ENCODE measurements at places on chromosomes 1 and 21.

DNA sequence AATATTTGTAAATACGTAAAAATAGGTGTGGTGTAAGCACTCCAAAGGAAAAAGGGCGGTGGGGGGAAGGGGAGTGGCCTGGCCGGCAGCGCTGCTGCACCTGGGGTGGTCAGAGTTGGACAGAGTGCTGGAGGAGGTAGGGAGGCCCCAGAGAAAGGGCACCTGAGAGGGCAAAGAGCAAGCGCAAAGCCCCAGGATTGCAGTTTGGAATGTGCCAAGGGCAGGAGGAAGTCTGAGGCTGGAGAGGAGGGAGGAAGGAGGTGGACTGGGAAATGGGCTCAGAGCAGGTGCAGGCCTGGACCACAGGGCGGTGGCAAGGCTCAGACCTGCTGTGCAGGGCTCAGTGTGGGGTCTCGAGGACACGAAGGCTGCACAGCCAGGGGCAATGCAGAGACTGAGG lies 30.6 kb downstream of the LDLRAP1 start:
- DNase-seq, result no peak

DNA sequence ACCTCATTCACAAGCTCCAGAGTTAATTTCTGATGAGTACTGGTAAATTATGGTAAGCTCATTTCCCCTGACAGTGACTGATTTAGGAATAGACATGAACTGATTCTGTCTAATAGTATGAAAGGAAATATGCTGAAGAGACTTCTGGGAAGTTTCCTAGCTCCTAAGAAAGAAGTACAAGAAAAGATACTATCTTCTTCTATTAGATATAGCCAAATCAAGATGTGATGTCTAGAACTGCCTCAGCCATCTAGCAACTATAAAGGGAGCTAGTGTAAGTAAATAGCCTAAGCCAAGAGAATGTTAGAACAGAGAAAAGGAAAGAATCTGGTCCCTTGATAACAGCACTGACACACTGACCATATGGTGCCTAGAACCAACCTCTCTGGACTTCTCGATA lies 10.7 kb upstream of the PHTF1 start:
- DNase-seq, result no peak

- no peak for DNase-seq
Measured at GRCh38 chr1:53390261-53390660, 62.4 kb upstream of the LRP8 start.

DNA sequence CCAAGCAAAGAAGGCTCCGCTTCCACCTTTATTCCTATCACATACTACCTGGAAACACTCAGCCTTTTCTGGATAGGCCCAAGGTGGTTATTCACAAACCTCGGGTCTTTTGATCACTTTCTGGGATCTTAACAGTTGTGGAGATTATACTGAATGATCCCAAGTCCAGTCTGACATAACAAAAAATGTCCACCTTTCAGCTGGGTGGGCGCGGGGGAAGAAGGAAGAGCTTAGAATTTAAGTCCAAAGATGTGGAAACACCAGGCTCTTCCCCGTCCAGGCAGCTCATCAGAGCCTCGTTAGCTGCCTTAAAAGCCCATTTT lies 338 bp upstream of the C1orf53 start:
- peak; percentile 22 for DNase-seq

- no peak for DNase-seq
Measured at GRCh38 chr1:224114787-224115175, 870 bp downstream of the FBXO28 start.

- DNase-seq, result no peak
Measured at GRCh38 chr1:156162430-156163037, 9.1 kb downstream of the SEMA4A start.

- no peak for DNase-seq
Measured at GRCh38 chr1:196209983-196210382, 398.3 kb downstream of the KCNT2 start.

GRCh38 chr1:150022357-150022756 lies 11.8 kb upstream of the OTUD7B start:
- DNase-seq, result no peak

DNA sequence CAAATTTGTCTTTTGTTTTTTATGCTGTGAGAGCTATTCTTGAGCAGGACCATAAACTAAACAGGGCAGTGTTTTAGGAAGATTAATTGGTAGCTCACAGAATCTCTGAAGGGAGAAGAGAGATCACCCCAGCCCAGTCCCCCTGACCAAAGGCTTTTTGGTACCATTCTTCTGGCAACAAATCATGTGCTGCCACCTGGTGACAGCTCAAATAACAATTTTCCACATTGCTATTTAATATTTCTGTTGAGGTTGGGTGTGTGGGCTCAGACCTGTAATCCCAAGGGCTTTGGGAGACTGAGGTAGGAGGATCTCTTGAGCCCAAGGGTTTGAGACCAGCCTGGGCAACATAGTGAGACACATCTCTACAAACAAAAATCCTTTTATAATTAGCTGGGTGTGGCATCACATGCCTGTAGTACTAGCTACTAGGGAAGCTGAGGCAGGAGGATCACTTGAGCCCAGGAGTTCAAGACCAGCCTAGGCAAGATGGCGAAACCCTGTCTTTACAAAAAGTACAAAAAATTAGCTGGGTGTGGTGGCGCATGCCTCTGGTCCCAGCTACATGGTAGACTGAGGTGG lies 2.2 kb upstream of the TESK2 start:
- no peak for DNase-seq

GRCh38 chr1:225480825-225481434 lies 53.1 kb upstream of the LBR start:
- DNase-seq, result peak; percentile 86

DNA sequence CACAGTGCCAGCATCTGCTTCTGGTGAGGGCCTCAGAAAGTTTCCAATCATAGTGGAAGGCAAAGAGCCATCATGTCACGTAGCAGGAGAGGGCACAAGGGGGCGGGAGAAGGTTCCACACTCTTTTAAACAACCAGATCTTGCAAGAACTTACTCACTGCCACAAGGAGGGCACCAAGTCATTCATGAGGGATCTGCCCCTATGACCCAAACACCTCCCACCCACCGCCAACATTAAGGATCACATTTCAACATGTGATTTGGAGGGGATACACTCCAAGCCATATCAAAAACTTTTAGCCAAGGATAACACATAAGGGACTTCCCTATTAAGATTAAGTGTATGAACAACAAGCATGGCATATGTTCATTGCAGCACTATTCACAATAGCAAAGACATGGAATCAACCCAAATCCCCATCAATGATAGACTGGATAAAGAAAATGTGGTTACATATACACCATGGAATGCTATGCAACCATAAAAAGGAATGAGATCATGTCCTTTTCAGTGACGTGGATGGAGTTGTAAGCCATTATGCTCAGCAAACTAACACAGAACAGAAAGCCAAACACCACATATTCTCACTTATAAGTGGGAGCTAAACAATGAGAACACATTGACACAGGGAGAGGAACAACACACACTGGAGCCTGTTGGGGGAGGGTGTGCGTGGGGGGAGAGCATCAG lies 19.9 kb upstream of the SLC35F3 start:
- no peak for DNase-seq

DNA sequence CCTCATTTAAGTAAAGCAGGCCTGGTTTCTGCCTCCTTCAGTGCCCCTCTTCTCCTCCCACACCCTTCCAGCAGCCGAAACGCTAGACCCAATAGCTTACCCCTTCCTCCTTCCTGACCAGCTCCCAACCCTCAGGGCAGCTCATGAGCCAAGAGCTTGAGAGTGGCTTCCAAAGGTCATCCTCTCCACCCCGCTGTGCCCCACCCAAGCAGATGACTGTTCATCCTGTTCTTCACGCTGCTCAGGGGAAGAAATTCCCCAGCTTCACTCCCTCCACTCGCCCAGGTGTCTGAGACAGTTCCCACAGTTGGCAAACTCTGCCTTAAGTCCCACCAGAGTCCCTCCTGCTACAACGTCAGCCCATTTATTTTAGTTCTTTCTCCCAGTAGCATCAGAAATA lies 23.4 kb downstream of the ARHGEF19 start:
- DNase-seq, result no peak

GRCh38 chr1:52706941-52707926 lies 9.1 kb upstream of the COA7 start:
- no peak for DNase-seq

DNA sequence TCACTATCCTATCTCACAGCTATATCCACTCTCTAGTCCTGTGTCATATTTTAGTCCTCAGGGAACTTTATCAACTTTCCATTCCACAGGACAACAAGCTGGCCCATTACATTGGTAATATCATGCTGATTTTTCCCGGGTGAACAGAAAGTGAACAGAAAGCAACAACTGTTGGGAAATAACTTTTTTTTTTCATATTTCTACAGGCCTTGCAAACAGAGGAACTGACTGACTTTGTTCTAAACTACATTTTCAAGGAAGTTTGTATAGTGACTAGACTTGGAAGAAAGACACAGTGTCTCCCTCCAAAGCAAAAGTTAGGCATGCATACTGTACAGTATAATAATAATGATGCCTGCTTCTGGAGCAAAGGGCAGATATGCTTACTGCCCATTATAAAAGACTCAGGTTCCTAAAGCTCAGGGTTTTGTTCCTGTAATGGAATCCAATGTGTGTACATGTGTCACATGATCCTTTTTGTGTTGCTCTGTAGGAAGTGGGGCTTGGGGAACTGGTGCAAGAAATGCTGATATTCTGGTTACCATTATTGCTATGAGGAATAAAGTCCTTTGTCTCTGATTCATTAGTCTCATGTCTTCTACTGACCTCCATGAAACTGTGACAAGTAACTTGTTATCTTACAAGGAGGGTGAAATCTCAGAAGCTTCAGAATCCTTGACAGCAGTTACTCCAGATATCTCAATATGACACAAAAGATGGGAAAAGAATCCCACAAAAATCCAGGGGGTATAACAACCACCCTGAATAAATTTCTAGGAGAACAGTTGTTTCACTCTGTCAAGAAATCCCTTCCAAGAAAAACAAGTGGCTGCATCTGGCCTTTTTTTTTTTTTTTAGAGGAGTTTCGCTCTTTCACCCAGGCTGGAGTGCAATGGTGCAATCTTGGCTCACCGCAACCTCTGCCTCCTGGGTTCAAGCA lies 17.7 kb upstream of the NTPCR start:
- no peak for DNase-seq

GRCh38 chr1:151984313-151984956 lies 9.2 kb downstream of the S100A10 start:
- DNase-seq, result no peak

DNA sequence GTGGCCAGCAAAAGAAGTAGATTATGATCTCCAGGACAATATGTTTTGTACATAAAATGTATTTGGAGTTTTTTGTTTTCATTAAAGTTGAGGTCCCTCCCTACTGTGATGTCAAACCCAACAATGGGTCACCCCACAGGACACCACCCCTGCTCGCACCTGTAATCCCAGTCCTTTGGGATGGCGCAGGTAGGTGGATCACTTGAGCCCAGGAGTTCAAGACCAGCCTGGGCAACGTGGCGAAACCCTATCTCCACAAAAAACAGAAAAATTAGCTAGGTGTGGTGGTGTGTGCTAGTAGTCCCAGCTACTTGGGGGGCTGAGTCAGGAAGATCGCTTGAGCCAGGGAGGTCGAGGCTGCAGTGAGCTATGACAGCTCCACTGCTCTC lies 9.0 kb downstream of the ZBTB17 start:
- no peak for DNase-seq

GRCh38 chr1:19504796-19505692 lies 19.7 kb upstream of the CAPZB start:
- no peak for DNase-seq

GRCh38 chr1:56535939-56536338 lies 43.4 kb downstream of the PLPP3 start:
- no peak for DNase-seq

DNA sequence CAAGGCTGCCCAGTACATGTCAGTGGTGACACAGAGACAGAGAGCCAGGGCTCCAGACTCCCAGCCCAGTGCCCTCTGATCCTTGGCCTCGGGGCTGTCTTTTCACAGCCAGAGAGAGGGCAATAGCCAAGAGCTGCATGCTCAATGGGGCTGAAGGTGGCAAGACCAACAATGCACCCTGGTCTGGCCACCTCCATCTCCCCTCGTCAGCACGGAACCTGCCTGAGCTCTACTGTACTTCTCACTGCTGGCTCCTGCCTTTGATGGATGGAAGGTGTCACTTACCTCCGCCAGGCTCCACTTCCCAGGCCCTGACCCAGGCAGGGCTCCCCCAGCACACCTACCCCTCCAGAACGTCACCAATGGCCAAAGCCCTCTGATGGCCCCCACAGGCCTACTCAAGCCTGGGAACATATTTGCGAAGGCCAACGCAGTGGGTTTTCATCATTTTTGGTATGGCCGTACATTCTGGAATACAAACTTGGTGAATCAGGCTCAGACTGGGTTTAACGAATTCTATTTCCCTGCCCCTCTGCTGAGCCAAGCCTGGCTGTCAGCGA lies 88.1 kb downstream of the DMRTB1 start:
- DNase-seq, result no peak

DNA sequence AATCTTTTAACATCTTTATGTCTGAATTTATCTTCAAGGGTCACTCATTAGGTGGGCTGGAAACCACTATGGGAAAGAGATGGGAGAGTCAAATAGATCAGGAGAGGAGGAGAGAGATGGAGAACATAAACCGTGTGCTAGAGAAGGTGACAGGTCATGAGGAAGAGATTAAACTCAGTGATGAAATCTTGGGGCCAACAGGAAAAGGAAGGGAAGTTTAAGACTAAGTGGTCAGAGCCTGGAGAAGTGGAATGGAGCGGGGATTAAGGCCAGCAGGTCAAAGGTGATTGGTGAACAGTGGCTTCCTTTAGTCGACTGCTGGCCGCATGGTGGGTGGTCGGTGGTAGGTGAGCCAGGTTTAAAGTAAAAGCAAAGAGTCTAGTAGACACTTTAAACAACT lies 169.3 kb upstream of the IVNS1ABP start:
- no peak for DNase-seq

- no peak for DNase-seq
Measured at GRCh38 chr1:76764638-76765454, 102.4 kb upstream of the ST6GALNAC5 start.

DNA sequence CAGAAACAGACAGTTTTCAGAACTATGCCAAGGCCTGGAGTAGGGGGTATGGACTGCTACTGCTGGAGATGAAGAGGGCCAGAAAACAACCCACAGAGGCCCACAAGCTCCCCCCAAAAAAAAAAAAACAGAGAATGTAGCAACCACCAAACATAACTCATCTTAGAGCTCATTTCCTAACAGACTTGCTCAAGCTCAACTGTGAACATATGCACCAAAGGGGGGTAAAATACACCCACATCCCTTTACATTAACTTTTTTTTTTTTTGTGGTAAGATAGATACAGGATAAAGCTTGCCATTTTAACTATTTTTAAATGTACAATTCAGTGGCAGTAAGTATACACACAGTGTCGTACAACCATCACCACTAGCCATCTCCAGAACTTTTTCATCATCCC lies 36.0 kb downstream of the SEC16B start:
- no peak for DNase-seq

- no peak for DNase-seq
Measured at GRCh38 chr1:55885619-55886018, 670.5 kb upstream of the USP24 start.

DNA sequence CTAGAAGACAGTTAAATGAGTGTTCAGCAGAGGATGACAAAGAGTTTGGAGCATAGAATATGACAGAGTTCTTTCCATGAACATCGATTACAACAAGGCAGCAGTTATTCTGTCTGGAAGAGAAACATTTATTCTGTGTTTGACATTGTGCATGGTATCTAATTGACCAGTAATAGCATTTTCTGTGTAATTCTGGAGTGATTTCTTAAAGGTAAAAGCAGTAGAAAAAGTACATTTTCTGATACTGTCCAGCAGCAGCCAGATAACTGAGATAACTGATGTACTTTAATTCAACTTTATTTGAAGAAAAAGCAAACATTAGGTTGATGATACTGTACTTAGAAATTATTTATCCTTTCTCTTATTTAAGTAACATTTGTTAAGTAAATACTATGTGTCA lies 497.1 kb downstream of the AGBL4 start:
- no peak for DNase-seq

- DNase-seq, result no peak
Measured at GRCh38 chr1:29245876-29246275, 9.6 kb downstream of the PTPRU start.

Measured in NCI-H2081 treated with DMSO at 0.1 percent for 48 hours (cell line).